Mesendoderm (in vitro differentiated cells): ENCODE measurements at places on chromosomes 2 and 18.

- no peaks in the 10 kb centered on the region for H3K36me3 ChIP-seq
- H3K27ac ChIP-seq, result no peak overlapping the region
- no peaks in the 10 kb centered on the region for H3K4me1 ChIP-seq
- no peak for DNase-seq
Observed at GRCh38 chr2:82780050-82780449, 1679.0 kb downstream of the SUCLG1 start.

DNA sequence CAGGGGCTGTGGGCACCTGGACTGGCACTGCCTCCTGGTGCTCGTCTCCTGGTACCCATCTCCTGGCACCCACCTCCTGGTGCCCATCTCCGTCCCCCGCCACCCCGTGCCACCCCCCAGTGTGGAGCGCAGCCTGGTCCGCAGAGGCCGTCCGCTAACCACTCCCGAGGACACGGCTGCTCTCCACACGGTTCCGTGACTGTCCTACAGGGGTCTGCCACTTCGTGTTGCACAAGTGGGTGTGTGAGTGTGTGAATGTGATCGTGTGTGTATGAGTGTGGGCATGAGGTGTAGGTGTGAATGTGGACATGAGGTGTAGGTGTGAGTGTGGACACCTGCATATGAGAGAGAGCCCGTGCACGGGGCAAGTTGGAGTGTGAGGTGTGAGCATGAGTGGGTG is 119.4 kb upstream of the HS6ST1 start:
- H3K27me3 ChIP-seq, result no peaks in the 10 kb centered on the region
- DNase-seq, result no peak
- no peaks in the 10 kb centered on the region for H3K36me3 ChIP-seq
- H3K4me1 ChIP-seq, result peaks cover 3% of the 10 kb centered on the region

DNA sequence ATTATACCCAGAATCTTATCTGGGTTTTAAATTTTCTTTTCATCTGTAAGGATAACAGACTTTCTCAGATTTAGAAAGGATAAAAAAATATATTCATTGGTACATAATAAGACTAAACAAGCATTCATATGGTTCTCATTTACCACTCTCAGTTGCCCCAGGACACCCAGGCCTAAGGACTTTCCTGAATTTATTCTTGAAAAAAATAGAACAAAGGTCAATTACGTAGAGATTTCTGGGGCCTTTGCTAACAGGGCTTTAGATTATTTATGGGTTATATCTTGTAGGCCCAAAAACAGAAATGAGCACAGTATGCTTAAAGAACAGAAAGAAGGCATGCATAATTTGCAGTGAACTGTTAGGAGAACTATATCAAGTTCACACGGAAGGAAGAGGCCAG is 269.0 kb upstream of the COL3A1 start:
- DNase-seq, result no peak
- H3K36me3 ChIP-seq, result no peaks in the 10 kb centered on the region
- no peaks in the 10 kb centered on the region for H3K4me1 ChIP-seq
- H3K4me3 ChIP-seq, result no peak overlapping the region

- no peaks in the 10 kb centered on the region for H3K4me1 ChIP-seq
- H3K4me3 ChIP-seq, result peak within 1 kb of the TSS; percentile 90
- no peaks in the 10 kb centered on the region for H3K27me3 ChIP-seq
Observed at GRCh38 chr2:112542123-112542983, at the start of gene POLR1B. TSS of gene POLR1B (plus strand) at chr2:112542465. CDS start at chr2:112542495, 30 bp downstream.

DNA sequence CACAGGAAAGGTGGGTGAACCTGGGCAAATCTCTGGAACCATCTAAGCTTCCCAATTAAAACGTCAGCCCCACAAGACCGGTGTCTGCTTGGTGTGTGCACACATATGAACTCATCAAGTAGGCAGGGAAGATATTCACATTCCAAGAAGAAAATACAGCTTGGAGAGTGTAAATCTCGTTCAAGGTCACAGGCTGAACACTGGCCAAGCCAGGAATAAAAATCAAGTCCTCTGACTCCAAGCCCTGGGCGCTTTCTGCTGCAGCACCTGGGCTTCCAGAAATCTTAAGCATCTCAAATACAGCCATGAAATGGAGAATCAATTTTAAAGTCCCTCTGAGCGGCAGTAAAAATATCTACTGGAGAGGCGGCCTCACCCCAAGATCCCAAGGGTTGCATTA is 150.9 kb downstream of the TWIST2 start:
- DNase-seq, result no peak
- no peak overlapping the region for H3K4me3 ChIP-seq
- H3K4me1 ChIP-seq, result no peaks in the 10 kb centered on the region
- H3K27ac ChIP-seq, result no peak overlapping the region

GRCh38 chr2:239225371-239225851 is 175.4 kb downstream of the HDAC4 start:
- H3K36me3 ChIP-seq, result no peaks in the 10 kb centered on the region
- H3K27me3 ChIP-seq, result no peaks in the 10 kb centered on the region
- H3K4me3 ChIP-seq, result no peak overlapping the region
- peaks cover 12% of the 10 kb centered on the region for H3K4me1 ChIP-seq

- H3K27ac ChIP-seq, result no peak overlapping the region
- no peak overlapping the region for H3K4me3 ChIP-seq
Observed at GRCh38 chr18:10213526-10213925, 240.9 kb upstream of the APCDD1 start.

DNA sequence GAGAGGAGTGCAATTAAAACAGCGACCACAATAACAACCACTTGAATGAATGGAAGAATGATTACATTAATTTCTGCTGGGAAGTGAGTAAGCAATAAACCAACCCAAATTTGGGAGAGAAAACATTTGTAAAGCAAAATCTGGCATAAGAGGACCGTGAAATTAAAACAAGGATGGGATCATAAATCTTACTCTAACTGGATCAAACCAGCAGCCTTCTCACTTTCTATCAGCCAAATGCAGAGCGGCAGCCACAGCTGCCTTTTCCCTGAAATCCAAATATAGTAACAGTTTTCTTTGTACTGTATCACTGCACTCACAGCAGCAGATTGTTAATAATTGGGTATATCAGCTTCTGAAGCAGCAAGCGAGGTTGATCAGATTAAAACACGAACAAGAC is 245.2 kb upstream of the REG3G start:
- H3K36me3 ChIP-seq, result no peaks in the 10 kb centered on the region
- no peaks in the 10 kb centered on the region for H3K27me3 ChIP-seq
- no peaks in the 10 kb centered on the region for H3K4me1 ChIP-seq

DNA sequence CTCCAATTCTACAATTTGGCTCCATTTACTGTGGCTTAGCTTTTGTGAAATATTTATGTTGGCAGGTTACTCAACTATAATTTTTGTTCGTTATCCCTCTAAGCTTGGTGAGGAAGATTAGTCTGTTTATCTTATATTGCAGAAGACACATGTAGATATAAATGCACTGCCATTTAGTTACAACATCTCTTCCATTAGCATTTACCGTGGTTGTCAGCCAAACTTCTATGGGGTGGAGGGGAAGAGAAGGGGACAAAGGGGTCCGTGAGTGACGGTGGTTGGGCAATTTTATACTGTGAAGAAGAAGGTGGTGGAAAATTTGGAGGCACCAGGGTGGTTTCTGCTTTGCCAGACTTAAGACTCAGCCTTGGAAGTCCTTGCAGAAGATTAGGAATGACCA is 117.6 kb upstream of the CXCR4 start:
- no peaks in the 10 kb centered on the region for H3K36me3 ChIP-seq
- DNase-seq, result no peak
- no peaks in the 10 kb centered on the region for H3K27me3 ChIP-seq
- no peak overlapping the region for H3K27ac ChIP-seq

DNA sequence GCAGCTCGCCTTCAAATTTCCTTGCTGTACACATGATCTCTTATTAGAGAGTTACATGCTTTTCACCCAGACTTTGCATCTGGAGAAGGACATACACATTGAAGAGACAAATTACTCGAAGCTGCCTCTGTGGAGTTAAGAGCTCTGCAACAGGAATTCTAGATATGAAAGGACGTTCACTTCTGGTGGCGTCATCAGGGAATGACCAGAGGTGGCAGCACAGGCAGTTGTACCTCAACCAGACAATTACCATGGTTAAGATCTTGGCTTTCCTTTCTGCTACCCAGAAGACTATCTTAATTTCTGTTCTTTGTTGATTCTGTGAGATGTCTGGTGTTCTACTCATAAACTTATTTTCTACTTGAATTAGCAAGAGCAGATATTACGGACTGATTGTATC is 39.1 kb upstream of the MC4R start:
- no peaks in the 10 kb centered on the region for H3K36me3 ChIP-seq
- no peak overlapping the region for H3K27ac ChIP-seq
- H3K4me1 ChIP-seq, result no peaks in the 10 kb centered on the region

DNA sequence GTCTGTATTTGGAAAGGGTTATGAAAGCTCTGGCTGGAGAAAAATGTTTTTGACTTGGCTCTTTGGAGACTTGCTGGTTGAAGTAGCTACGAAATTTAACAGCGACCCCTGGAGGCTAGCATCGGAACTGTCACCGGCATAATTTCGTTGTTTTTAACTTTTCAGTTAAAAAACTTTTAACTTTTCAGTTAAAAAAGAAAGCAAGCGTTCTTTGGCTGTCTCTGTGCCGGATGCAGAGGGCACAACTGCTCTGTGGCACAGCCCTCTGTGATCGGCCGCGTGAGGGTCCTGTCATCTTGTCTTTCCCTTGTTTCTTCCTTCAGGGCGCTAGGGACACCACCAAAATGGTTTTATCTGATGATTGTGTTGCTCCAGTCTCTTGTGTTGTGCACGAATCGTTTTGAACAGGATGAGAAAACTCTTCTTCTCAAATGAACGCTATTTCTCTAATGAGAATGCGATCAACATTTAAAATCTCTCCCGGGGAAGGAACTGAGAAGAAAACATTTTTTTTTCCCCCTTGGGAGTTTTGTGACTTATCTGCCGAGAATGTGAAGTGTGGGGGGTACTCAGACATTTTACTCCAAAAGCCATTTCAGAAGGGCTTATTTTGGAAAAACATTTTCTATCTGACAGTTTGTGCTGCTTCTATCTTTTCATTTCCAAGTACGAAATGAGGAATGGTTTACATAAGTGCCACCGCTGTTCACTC is 57.1 kb downstream of the ADCYAP1 start:
- no peaks in the 10 kb centered on the region for H3K4me1 ChIP-seq
- peak; percentile 43 for DNase-seq
- no peaks in the 10 kb centered on the region for H3K36me3 ChIP-seq

DNA sequence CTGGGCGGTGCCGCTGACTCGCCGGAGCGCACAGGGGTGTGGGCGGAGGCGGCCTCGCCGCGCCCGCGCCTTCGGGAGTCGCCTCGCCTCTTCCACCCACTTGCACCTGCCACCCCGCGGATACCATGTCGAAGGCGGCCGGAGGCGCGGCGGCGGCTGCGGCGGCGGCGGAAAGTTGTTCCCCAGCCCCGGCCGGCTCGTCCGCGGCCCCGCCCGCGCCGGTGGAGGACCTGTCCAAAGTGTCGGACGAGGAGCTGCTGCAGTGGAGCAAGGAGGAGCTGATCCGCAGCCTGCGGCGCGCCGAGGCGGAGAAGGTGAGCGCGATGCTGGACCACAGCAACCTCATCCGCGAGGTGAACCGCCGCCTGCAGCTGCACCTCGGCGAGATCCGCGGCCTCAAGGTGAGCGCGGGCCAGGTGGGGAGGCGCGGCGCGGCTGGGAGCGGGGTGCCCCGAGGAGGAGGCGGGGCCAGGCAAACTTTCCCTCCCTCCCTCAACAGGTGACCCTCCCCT is 766 bp downstream of the CCDC85A start:
- H3K4me1 ChIP-seq, result peaks cover 2% of the 10 kb centered on the region
- no peak overlapping the region for H3K27ac ChIP-seq
- peak; percentile 54 for DNase-seq
- no peaks in the 10 kb centered on the region for H3K36me3 ChIP-seq
- H3K27me3 ChIP-seq, result peaks cover 23% of the 10 kb centered on the region

- H3K4me3 ChIP-seq, result no peak overlapping the region
- H3K4me1 ChIP-seq, result no peaks in the 10 kb centered on the region
- DNase-seq, result no peak
- H3K27ac ChIP-seq, result no peak overlapping the region
- no peaks in the 10 kb centered on the region for H3K27me3 ChIP-seq
Observed at GRCh38 chr2:46901611-46902010, 14.0 kb downstream of the MCFD2 start.

GRCh38 chr2:219186754-219187456 is 8.8 kb downstream of the RETREG2 start:
- H3K27ac ChIP-seq, result no peak overlapping the region
- H3K27me3 ChIP-seq, result no peaks in the 10 kb centered on the region
- H3K4me3 ChIP-seq, result no peak overlapping the region
- DNase-seq, result no peak
- H3K4me1 ChIP-seq, result no peaks in the 10 kb centered on the region

- DNase-seq, result no peak
- no peaks in the 10 kb centered on the region for H3K4me1 ChIP-seq
Observed at GRCh38 chr2:239932881-239933735, 92.0 kb downstream of the NDUFA10 start.

- H3K27ac ChIP-seq, result no peak overlapping the region
- no peaks in the 10 kb centered on the region for H3K4me1 ChIP-seq
- no peaks in the 10 kb centered on the region for H3K36me3 ChIP-seq
- H3K4me3 ChIP-seq, result no peak overlapping the region
Observed at GRCh38 chr2:199659207-199659606, 191.8 kb downstream of the FTCDNL1 start.

DNA sequence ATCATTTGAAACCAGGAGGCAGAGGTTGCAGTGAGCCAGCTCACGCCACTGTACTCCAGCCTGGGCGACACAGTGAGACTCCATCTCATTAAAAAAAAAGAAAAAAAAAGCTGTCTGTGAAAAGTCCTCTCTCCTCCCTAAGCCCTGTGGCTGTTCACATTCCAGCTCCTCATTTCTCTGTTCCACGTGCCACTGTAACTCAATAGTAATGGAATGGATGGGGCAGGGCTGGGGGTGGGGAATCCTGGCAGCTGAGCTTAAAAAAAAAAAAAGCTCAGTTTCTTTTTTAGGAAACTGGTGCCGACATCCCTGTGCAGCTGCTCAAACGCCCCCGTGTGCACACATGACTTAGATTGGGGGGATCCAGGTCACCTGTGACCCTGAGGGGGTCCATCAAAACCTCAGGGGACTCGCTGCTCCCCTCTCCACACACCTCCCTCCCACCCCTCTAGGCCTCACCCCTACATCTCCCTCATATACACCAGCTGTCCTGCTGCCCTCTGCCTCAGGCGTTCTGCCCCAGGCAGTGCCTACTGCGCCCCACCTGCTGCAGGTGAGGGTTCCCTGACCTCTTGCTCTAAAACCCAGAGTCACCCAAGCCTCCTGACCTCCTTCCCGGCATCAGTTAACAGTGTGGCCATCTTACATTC is 255.4 kb downstream of the AGAP1 start:
- DNase-seq, result no peak
- no peaks in the 10 kb centered on the region for H3K27me3 ChIP-seq
- no peak overlapping the region for H3K4me3 ChIP-seq
- H3K4me1 ChIP-seq, result no peaks in the 10 kb centered on the region

- H3K4me1 ChIP-seq, result no peaks in the 10 kb centered on the region
- no peaks in the 10 kb centered on the region for H3K36me3 ChIP-seq
Observed at GRCh38 chr2:158102446-158102845, 770 bp downstream of the UPP2 start.

GRCh38 chr2:21559351-21559750 is 435.6 kb downstream of the TDRD15 start:
- no peaks in the 10 kb centered on the region for H3K36me3 ChIP-seq
- DNase-seq, result no peak
- no peaks in the 10 kb centered on the region for H3K4me1 ChIP-seq
- H3K27ac ChIP-seq, result no peak overlapping the region
- no peaks in the 10 kb centered on the region for H3K27me3 ChIP-seq
- H3K4me3 ChIP-seq, result no peak overlapping the region

GRCh38 chr2:98768384-98769113 is 37.6 kb upstream of the MGAT4A start:
- H3K27me3 ChIP-seq, result no peaks in the 10 kb centered on the region
- H3K4me1 ChIP-seq, result no peaks in the 10 kb centered on the region
- DNase-seq, result no peak
- H3K27ac ChIP-seq, result no peak overlapping the region
- H3K4me3 ChIP-seq, result no peak overlapping the region

- H3K4me1 ChIP-seq, result no peaks in the 10 kb centered on the region
- no peak overlapping the region for H3K27ac ChIP-seq
- no peaks in the 10 kb centered on the region for H3K36me3 ChIP-seq
- H3K27me3 ChIP-seq, result no peaks in the 10 kb centered on the region
- H3K4me3 ChIP-seq, result no peak overlapping the region
- peak; percentile 27 for DNase-seq
Observed at GRCh38 chr18:8584798-8585197, 24.4 kb upstream of the RAB12 start.
